ENCODE measurements at places on chromosomes 5 and 9.

GRCh38 chr9:132935026-132935425, 9.4 kb downstream of the TSC1 start:
- no peak for DNase-seq

DNA sequence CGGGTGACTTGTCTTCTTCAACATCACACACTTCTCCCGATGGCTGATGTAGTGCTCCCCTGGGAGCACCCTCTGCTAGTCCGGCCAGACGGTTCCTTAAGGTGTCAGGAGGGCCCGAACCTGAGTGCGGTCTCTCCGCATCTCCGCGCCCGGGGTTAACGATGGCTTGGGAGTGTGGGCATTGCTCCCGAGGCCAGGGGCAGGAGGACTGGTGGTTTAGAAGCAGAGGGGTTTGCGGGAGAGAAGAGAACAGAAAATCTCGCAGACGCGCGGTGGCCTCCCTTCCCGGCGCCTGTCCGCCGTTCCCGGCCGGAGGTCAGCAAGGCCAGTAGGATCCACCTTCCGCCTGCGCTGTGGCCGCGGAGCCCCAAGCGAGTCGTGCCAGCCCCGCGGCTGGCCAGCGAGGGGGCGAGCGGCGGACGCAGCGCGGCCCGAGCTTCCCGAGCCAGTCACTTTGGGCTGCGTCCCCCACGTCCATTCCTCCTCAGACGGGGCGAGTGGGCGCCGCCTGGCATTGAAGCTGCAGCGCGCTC, 700 bp downstream of the CDO1 start:
- no peak for DNase-seq

- no peak for DNase-seq
These were observed 134.9 kb downstream of the SLIT3 start for GRCh38 chr5:169166078-169166477.

DNA sequence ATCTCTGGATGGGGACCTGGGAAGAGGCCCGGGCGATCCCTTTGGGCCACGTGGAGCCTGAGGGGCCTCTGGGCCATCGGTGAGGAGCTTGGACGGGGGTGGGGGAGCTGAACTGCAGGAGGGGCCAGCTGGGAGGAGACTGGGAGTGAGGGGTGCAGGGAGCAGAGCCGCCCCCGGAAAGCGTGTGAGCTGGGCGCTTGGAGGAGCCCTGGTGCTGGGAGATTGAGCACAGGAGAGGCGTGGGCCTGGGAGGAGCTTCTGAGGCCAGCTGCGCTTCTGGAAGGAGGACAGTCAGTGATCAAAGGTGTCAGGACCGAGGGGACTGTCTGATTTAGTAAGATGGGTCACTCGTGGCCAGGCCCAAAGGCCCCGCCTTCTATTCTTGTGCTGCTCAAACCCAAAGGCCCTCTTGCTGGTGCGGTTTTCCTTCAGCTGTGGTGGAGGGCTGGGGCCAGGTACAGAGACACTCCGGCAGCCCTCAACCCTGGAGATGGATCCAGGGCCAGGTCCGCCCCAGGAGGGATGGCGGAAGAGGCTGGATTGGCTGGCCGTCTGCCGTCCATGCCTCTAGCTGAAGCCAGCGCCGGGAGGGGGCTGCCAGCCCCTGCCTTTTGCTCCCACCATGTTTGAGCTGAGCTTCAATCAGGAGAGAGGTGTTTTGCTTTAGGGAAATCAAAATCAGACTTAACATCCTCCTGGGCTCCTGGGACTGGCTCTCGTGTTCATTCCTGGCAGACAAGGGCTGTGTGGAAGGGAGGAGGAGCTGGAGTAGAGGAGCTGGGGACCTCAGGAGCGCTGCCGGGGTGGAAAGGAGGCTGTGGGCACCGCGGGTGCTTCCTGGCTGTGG, 21.6 kb downstream of the NCS1 start:
- no peak for DNase-seq

DNA sequence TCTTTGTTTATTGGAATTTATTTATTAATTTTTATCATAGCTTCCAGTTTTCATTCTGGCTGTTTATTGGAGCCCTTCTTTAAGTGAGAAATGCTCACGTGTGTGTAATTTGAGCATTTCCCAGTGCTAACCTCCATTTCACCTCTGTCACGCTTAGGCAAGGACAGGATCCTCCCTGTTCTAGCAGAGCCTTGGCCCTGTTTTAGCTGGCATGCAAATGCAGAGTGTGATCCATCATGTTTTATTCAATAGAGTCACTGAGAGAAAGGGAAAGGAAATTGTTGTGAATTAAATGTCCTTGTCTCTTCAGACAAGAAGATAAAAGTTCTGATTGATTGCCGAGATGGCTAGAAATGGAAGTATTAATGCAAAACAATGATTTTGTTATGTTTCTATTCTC, 137.3 kb upstream of the ACO1 start:
- no peak for DNase-seq

DNA sequence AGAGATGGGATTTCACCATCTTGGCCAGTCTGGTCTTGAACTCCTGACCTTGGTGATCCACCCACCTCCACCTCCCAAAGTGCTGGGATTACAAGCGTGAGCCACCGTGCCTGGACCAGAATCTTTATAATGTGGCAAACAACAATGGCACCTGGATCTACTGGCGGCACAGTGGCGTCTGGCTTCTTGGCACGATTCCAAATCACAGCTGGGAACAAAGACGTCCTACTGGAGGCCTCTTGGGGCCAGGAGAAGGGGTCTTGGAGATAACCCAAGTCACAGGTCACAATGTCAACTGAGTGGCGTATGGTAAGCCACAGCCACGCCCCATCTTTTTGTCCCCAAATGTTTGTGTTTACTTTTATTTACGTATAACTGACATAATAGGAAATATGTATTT, 77.8 kb upstream of the RAPGEF1 start:
- DNase-seq: no peak

DNA sequence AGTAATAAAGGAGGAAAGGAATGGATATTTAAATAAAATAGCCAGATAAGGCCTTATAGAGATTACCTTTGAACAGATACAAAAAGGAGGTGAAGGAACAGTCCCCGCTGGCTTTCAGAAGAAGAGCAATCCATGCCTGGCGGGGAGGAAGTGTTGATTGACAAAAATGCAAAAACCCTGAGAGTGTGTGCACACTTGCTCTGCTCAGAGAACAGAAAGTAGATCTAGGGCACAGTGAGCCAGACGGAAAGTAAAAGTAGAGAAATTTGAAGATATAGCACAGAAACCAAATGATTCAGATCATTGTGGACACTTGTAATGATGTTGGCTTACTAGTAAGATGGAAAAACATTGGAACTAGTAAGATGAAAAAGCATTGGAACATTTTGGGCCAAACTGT, 720.6 kb downstream of the PTPRD start:
- no peak for DNase-seq

DNA sequence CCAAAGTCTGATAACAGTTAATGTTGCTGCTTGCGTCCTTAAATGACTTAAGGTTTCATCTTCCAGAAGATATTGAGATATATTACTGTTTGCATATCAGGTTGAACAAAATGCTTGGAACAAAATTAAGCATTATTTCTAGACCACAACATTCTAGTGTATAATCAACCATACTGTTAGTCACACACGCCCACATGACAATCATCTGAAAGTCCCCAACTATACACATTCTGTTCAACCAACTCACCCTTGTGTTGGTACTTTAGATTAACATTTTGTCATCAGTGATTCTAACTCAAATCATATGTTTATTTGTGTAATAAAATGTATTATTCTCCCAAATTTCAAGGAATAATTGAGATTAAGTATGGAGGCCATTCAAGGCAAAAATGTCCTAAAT, 47.3 kb downstream of the LURAP1L start:
- DNase-seq: no peak

GRCh38 chr9:97484134-97484533, 17.3 kb upstream of the TMOD1 start:
- no peak for DNase-seq

DNA sequence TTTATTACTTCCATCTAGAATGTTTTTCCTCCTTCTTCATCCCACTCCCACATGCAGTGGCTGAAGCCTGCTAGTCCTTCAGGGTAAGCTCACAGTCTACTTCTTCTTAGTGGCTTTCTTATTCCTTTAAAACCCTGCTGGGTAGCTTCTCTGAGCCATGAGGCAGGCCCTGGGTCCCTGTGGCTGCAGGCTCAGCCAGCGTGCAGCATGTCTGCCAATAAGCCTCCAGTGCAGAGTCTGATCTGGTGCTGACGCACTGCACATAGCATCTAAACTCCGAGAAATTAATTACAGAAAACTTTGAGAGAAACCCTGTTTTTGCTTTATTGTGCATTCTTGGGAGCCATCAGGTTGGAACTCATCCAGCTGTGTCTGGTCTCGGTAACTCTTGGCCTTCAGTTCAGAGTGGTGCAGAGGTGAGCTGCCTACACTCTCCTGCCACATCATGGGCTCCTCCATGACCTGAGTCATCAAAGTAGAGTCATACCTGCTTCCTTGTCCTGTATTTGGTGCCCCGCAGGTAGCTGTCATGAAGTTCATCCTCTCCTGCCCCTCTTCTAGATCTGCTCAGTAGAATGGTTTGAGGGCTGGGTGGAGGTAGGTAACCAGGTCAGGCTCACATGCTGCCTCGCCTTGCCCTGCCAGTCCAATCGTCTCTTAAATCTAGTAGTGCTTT, 339.4 kb downstream of the KDM4C start:
- DNase-seq: no peak

DNA sequence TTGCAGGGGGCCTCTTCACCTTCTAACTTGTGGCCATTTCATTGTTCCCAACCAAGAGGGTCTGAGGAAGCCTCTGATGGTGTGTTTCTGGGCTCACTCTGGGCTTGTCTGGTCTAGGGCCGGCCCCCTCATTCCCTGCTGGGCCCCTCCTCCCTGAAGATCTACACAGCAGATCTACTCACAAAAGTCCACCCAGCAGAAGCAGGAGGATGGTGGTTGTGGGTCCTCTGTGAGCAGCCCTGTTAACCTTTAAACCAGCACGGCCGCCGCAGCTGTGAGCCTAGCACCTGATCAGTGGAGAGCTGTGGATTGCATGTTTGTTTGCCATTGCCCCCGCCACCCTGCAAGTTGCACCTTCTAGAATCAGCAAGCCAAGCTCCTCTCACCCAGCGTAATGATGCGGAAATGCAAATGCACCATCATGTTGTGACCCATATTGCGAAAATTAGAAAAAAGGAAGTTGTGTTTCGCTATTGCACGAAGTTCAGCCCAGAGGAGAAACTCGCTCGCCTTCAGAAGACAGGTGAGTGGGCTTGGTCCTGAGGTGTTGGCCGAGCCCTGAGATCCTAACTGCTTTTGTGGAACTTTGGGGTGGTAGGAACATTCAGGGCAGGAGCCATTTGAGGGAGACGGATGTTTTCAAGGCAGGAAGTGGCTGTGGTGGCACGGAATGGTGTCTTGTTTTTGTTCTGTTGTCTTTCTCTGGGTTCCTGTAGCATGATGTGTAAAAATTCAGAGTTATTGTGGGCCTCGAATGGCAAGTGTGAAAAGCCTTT, 16.7 kb downstream of the FGD3 start:
- peak; percentile 32 for DNase-seq

DNA sequence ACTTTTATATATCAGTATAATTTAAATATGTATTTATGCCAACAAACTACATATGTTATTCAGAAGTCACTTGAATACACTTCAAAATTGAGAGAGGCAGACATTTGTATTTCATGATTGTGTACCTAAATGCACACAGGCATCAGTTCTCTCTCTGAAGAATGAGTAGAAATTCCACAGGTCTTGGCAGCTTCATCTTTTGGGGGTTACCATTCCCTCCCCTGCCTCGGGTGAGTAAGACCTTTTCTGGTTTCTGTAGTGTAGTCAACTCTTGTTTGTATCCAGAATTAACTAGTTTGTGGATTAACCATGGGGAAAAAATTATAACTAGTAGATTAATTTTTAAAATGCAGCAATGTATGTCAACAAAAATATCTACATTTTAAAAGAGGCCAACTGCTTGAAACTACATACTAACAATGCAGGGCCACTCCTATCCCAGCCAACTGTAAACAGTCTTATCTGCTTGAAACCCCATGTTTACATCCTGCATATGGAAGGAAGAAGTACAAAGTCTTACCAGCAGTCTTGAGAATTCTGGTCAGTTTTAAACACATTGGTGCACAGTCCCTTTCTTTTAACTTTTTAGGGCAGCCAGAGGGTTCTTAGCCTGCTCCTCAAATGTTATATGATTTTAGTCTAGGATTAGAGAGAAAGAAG, 339.6 kb upstream of the KIF2A start:
- DNase-seq: no peak

- no peak for DNase-seq
These were observed 27.2 kb downstream of the DEPDC1B start for GRCh38 chr5:60672693-60673264.

DNA sequence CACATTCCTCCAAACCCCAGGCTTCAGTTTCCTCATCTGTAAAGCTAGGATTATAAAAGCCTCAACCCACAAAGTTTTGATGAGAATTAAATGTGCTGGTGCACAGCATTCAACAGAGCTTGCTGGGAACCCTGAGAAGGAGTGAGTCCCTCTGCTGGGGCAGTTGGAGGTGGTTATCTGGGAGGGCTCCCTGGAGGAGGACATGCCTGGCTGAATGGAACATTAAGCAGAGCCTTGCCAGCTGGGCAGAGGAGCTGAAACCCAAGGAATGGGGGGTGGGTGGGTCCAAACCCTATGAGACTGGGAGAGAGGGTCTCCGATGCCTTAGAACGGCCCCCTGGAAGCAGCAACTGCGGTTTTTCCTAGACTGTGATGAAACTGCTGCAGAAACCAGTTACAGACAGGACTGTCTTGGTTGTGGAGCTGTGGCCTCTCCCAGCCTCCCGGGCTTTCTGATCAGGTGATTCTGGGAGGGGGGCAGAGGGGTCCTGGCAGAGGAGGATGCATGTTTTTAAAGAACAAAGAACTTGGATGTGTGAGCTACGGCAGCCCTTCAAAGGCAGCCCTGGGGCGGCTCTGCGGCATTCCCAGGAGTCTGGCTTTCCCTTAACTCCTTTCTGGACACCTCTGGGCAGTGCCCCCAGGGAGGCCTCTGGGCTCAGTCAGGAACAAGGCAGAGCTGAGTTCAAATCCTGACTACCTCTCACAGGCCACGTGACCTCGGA, 20.8 kb downstream of the FIBCD1 start:
- DNase-seq: no peak

DNA sequence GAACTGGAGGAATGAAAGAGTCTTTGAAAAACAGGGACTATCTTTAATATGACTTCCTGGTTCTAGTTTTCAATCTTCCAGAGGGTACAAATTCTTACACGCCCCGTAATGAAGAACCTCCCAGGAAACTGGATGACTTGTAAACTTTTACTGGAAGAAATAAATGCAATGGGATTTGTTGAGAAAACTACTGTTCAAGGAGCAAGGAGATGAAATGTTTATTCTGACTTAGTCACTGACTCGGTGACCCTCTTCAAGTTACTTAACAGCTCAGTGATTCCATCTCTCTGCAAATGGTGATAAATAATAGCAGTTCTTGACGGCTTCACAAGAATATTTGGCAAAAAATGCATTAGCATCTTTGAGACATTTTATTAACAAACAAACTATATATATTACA, 858.6 kb downstream of the PTPRD start:
- no peak for DNase-seq

- no peak for DNase-seq
These were observed 303.0 kb upstream of the TLE4 start for GRCh38 chr9:79268806-79269205.

- DNase-seq: no peak
These were observed 1406.5 kb upstream of the ACO1 start for GRCh38 chr9:30977965-30978364.

Data from activated naive CD4-positive, alpha-beta T cell (primary cell).